T-helper 9 cell (primary cell): ENCODE measurements at places on chromosomes 5 and 9.

DNA sequence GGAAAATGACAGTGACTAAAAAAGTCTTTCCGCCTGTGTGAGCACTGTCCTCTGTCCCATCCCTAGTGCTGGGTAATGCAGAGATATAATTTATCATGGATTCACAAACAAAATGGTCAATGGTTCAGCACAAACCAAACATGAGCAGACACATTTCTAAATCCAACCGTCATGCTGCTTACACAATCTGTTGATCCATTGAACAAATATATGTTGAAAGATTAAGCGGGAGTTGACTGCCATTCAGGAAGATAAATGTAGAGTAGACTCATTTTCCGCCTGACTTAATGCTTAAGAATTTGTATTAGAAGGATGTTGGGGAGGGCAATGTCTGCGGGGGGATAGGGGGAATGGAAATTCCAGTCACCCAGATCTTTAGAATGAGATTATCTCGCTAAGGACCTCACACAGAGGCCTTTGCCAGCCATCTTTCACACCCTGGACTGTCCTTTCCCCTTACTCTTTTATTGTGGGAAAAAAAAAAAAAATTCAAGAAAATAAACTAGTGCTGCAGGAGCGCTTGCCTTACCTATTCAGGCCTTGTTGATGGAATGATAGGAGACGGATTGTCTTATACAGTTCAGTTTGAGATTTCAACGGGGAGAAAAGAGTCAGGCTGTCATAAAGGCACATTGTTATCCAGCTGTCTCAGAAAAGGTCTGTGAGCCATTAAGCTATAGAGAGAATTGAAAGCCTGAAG, 153.7 kb downstream of the TLE1 start:
- no peak for DNase-seq

- DNase-seq: no peak
Measured at GRCh38 chr9:135479469-135480052, at the start of gene PPP1R26. Gene PPP1R26 (plus strand): TSS chr9:135479782. CDS start chr9:135484511, 4,729 bp downstream.

DNA sequence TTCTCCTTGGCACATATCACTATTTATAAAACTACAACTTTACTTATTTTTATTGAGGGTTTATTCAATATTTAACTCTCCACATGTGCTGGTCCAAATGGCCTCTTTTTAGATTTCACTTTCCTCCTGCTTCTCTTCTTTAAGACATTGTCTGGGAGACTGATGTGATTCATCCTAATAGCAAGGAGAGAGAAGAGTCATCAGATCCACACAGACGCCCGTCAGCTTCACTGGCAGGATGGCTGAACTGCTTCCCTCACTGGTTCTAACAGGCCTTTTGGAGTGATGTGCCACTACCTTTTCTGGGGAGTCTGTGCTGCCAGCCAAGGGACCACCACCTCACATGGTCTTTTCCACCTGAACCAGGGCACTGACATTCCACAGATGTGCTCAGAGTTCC, 16.5 kb upstream of the ROR2 start:
- DNase-seq: no peak

GRCh38 chr5:2631758-2632157, 119.7 kb downstream of the IRX2 start:
- DNase-seq: no peak

- DNase-seq: no peak
Measured at GRCh38 chr5:115751176-115751575, 65.3 kb downstream of the CDO1 start.

DNA sequence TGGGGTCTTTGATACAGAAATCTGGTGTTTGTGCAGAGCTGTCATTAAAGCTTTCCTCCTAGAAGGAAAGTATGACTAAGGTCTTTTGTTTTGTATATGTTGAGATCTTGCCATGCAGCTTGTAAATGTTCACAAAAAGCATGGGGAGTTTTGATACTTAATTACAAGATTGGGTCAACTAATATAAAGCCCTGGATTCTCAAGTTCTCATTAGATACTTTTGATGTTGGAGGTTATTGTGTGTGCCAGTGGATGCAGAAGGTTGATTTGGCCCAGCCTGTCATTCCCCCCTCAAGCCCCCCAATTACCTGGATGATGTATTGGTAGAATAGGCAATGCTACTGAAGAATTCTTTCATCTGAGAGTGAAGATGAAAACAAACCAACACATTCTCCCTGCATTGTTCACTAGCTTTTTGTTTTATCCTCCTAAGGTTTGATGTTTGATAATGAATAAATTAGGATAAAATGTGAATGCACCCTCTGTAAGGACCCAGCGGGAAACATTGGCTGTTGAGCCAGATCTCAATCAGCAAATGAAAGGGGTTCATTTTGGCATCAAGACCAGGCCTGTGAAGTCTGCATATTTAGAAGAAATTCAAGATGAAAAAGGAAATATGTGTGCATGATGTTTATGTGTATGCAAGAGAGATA, 61.9 kb upstream of the ADAMTS19 start:
- DNase-seq: no peak

DNA sequence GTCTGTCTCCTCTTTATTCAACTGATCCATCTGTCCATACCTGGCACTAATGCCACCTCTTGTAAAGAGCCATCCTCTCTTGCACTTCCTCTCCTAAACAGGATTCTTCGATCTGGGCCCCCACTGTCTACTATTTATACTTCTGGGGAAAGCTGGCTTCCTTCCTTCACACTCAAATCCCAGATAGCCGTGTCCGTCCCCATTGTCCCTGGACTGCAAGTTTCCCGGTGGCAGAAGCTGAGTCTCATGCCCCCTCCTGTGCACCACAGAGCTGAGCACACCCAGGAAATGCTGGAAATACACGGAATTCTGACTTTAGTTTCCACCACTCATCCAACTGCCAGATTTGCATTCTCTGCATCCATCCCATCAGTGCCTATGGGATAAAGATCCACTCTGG, 84.0 kb downstream of the MARCHF11 start:
- DNase-seq: no peak

DNA sequence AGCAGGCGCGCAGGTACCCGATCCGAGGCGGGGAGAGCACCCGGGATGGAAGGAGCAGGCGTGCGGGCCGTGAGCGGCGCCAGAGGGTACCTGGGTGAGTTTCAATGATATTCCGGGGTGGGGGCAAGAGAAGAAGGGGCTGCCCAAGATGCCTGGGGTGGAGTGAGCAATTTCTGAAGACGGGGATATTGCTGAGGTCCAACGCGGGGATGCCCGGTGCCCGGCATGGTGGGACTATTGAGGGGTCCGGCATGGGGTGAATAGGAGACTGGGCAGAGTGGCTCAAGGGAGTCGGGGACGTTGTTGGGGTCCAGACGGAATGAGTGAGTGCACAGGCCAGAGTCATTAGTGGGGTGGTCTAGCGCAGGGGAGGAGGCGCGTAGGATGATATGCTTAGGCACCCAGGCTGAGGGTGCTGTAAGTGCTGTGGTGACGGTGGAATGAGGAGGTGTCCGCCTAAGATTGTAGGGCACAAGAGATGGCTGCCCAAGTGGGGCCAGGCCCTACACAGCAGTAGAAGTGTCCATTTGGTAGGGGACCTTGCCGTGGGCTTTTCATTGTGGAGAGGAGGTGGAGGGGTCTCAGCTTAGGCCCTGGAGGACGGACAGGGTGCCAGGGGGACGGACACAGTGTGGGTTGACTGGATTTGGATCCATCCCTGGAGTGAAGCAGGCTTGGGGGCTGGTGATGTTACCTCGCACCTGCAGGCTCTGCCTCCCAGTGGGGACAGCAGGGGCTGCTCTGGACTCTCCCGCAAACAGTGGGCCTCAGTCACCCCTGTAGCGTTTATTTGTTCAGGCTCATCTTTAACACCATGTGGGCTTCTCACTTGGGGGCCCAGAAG, 719 bp downstream of the MIGA2 start:
- DNase-seq: no peak

GRCh38 chr9:78406146-78406545, 109.2 kb downstream of the PSAT1 start:
- DNase-seq: no peak

DNA sequence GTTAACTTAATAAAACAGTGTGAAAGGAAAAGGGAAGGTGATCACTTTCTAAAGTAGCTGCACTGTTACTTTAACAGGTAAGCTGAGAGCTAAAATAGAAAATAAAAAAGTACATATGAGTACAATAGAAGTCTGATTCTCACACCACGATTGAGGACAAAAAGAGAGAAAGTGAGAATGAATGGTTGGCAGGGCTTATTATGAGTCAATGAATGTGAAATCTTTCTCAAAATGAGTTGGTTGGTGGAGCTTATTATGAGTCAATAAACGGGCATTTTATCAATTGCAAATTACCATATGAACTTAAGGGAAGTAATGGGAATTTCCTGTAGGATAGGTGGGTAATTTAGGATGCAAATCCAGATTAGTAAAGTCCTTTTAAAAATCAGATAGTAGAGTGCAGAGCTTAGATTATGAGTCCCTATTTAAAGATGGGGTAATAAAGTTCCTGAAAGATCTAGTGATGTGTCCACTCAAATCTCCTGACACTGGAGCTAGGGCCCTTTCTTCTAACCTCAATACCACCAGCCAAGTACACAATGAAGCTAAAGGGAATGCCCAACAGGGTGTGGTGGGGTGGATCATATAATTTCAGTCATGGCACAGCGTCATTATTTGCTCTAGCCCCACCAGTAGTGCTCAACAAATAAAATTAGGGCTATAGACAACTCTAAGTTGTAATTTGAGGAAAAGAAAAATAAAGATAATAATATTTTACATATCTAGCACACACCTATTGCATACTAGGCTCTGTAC, 21.1 kb upstream of the TLR4 start:
- DNase-seq: no peak

DNA sequence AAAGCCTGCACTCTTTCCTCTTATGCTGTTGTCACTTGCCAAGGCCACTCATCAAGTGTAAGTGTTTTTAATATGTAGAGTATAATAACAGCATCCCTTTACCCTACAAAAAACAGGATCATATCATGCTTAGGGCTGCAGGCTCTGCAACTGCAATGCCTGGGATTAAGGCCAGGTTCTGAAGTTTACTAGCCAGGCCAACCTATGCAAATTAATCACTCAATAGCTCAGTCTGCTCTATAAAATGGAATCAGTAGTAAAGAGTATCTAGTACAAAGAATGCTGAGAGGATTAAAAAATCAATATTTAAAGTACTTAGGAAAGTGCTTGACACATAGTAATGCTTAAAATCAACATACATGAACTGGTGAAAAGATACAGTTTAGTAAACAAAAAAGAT, 253.3 kb downstream of the EDIL3 start:
- DNase-seq: no peak

- no peak for DNase-seq
Measured at GRCh38 chr5:159697530-159697929, 218.8 kb upstream of the ADRA1B start.

GRCh38 chr5:133944263-133945185, 23.9 kb downstream of the C5orf15 start:
- DNase-seq: no peak

DNA sequence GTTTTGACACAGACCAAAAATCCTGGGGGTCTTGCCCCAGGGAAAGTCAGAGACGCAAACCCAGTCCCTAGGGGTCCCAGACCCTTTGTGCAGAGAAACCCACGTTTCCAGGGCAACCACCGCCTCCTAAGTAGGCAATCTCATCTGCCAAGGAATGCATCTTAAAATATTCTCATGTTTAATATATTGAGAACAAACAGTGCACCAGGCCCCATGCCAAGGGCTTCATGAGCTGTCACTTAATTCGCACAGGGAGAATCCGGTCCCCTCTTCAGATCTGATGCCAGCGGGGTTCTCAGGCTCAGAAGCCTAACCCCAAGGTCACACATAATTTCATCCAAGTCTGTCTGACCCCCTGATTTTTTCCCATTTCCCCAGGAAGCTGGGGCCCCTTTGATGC, 28.8 kb downstream of the CPLX2 start:
- no peak for DNase-seq

- no peak for DNase-seq
Measured at GRCh38 chr9:98479449-98479848, 224.0 kb upstream of the TBC1D2 start.

GRCh38 chr9:137612741-137613142, 6.1 kb upstream of the EHMT1 start:
- no peak for DNase-seq

- DNase-seq: no peak
Measured at GRCh38 chr5:172052450-172053236, 46.2 kb upstream of the FBXW11 start.

- DNase-seq: no peak
Measured at GRCh38 chr9:94644543-94644942, 5.2 kb upstream of the FBP1 start.

- no peak for DNase-seq
Measured at GRCh38 chr9:5269249-5269715, 35.2 kb downstream of the RLN2 start.

GRCh38 chr5:79237740-79238560, 2.0 kb downstream of the JMY start:
- DNase-seq: no peak

DNA sequence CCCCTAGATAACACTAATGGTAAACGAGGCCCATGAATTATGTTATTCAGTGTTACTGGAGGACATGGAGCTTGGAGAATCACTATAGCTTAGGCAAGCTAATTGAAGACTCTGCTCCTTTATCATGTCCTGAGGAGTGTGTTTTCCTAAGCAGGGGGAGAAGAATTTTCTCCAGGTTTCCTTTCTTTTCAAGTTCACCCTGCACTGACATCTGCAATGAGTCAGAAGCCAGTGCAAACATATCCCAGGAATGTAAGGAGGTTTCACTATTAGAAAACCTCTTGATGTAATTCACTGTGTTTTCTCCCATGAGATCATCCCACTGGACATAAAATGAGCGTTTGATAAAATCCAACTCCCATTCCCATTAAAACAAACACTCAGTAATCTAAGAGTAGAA, 75.6 kb downstream of the DMRT2 start:
- no peak for DNase-seq

DNA sequence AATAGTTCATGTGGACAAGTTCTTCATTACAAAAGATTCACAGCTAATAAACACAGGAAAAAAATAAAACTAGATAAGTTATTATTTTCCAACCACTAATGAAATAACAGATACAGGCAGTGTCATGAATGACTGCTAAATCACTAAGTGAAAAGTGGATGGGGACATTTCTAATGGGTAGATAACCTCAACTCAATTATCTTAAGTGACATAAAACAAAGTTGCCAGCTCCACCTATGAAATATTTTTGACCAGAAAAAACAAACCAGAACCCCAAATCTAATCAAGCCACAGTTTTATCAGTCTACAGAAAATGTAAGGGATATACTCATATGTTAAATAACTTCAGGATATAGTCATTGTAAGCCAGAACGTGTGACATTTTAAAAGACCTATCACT, 74.4 kb downstream of the AGTPBP1 start:
- DNase-seq: no peak

- DNase-seq: no peak
Measured at GRCh38 chr9:124361128-124361527, 54.1 kb downstream of the PSMB7 start.

DNA sequence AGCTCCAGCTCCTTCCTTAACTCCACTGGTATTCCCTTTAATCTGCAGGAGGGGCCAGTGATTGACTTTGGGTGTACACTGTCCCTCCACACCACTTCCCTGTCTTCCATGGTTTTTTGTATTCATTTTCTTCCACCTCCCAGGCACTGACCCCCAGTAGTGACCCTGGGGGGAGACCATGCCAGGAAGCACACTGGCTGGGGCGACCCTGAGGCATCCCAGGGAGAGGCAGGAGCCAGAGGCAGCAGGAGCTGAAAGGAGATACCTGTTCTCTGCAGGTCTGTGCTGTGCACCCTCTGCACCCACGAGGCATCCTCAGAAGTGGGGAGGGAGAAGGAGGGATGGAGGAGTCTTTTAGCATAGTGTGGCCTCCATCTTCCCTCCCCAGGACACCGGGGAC, 27.6 kb downstream of the IRX4 start:
- no peak for DNase-seq
